ENCODE measurements at places on chromosomes 6 and 20.

GRCh38 chr6:151502499-151502898, 8.7 kb downstream of the CCDC170 start:
- no peak for DNase-seq

- DNase-seq, result peak; percentile 27
Observed at GRCh38 chr20:62668441-62669027, 26.2 kb downstream of the SLCO4A1 start.

- DNase-seq, result no peak
Observed at GRCh38 chr6:150266963-150267685, 101.7 kb upstream of the IYD start.

DNA sequence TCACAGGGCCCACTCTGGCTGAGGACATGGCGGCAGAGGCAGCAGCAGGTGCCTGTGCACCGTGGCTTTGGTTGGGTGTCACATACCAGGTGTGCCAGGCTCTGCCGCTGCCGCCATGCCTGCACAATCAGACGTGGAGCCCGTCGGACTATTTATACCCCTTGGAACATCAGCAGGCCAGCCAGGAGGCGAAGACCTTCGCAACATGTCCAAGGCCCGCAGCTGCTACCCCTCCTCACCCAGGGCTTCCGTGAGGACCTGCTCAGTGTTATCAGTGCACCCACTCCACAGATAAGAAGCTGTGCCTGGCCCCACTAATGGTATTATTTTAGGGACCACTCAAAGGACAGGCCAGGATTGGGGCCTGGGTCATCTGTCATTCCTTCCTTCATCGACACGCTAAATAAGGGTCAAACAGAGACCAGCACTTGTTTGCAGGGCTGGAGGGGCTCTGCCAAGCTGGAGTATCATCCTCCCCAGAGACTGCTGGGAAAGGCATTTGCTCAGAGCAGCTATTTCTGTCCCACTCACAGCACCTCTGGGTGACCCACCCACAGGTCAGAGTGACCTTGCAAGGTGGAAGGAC, 109.2 kb downstream of the BMP7 start:
- no peak for DNase-seq

GRCh38 chr6:125586074-125586473, 163.4 kb upstream of the HEY2 start:
- DNase-seq, result no peak

DNA sequence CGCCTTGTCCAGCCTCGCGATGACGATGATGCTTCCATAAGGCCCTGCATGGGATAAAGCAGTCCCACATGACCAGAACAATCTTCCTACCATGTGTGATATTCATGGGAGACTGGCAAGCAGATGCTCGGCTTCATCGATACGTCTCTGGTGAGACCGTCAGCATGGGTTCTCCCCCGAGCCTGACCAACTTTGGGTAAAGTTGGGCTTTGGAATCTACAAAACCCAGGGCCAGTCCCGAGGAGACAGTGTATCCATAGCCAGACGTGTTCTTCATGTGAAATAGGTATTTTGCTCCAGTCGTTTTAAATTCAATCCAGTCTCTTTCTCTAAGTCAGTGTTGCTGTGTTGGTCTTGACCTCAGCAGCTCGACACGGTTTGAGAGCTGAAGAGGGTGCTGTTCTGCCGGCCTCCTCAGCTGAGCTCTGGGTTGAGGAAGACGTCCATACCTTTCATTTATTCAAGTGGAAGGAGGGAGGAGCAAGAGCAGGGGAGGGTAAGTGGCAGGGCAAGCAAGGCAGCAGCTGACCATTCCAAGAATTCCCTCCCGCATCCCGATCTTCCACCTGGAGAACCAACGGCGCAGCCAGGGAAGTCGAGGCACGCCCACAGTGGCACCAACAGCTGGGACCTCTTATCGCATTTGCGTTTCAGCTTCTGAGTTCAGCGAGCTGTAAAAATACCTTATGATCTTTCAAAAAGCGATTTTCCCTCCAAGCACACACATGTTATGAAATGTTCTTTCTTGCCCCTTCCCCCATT, 64.0 kb upstream of the THBS2 start:
- DNase-seq, result no peak

GRCh38 chr6:140758169-140758877, 1374.4 kb upstream of the GJE1 start:
- DNase-seq, result no peak

- DNase-seq, result no peak
Observed at GRCh38 chr6:160333841-160334240, 14.3 kb upstream of the SLC22A3 start.

- no peak for DNase-seq
Observed at GRCh38 chr6:80357674-80358073, 251.2 kb downstream of the BCKDHB start.

Measured in pulmonary artery endothelial cell (primary cell).